Stimulated activated naive CD4-positive, alpha-beta T cell treated with Interleukin-2 at 50 U/mL for 16 hours (primary cell): ENCODE measurements at places on chromosomes 13 and 19.

DNA sequence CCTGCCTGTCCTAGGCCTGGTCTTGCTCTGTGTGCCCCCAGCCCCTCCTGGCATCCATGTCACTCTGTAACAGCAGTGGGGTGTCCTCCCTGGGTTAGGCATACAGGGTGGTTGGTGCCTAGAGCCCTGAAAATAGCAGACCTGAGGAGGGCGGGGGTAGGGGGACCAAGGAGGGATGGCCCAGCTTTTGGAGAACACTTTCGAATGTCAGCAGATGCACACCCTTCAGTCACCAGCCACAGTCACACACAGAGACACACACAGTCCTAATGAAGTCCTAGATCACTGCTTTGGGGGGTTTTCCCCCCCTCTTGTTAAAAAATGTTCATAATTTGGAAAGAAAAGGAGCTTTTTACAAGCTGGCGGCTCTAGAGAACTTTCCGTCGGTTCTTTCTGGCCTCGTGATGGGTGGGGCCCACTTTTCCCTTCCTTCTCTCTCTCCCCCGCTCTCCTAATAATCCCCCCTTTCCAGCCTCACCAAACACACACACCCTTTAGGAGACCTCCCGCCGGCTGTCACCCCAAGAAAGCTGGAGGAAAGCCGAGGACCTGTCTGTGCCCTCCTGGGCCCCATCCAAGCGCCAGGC is 47.9 kb downstream of the LYL1 start:
- no peak for DNase-seq

- DNase-seq: no peak
Observed at GRCh38 chr13:69935043-69935442, 172.6 kb upstream of the ATXN8OS start.

GRCh38 chr19:5130371-5131030 is 161.6 kb downstream of the KDM4B start:
- DNase-seq: no peak

- DNase-seq: peak; percentile 40
Observed at GRCh38 chr19:2494447-2495129, 18.7 kb downstream of the GADD45B start.

- no peak for DNase-seq
Observed at GRCh38 chr19:38412961-38413360, 10.1 kb downstream of the FAM98C start.

- no peak for DNase-seq
Observed at GRCh38 chr19:14478113-14478545, 3.0 kb upstream of the PTGER1 start.

DNA sequence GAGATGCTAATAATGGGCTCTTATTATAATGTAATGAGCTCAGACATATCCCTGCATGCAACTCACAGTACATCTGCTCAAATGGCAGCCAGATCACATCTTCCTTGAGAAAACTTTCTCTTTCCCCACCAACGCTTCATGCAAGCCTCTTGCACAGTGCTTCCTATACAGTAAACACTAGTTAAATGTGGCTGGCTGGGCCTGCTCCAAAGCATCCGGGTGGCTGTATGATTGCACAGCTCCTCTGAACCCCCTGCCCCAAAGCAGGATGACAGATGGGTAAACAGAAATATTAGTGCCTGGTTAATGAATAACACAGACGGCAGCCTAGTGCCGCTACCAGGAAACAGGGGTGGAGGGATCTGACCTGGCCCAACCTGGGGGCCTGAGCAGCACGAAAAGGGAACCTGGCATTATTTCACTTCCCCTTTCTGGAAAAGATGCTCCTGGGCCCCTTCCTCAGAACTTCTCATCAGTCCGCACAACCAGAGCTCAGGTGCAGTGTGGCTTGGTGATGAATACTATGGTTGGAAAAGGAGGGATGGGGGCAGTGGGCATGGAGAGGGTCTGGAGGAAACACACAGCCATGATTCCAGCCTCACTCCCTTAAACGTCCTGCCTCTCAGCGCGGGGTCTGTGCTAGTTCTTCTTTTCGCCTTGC is 10.8 kb downstream of the FFAR2 start:
- DNase-seq: no peak

- DNase-seq: no peak
Observed at GRCh38 chr19:19436137-19436691, 30.7 kb downstream of the GATAD2A start.

DNA sequence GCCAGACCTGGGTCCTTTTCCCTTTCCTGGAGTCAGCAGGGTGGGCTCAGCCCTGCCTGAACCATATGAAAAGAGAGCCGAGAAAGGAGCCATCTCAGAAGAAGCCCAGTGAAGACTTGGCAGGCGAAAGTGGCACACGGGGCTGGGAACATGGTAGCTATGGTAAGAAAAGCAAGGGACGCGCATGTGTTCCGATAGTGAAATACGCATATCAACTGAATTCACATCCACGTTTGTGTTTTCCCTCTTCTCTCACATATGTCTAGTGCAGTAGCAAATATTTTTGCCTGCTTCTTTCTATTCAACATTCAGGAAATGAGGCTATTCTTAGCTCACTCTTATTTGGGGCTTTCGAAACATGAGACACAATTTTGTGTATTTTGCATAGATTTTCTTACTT is 54.1 kb upstream of the PEG3 start:
- DNase-seq: no peak

GRCh38 chr13:31119526-31119925 is 42.2 kb downstream of the HSPH1 start:
- no peak for DNase-seq

DNA sequence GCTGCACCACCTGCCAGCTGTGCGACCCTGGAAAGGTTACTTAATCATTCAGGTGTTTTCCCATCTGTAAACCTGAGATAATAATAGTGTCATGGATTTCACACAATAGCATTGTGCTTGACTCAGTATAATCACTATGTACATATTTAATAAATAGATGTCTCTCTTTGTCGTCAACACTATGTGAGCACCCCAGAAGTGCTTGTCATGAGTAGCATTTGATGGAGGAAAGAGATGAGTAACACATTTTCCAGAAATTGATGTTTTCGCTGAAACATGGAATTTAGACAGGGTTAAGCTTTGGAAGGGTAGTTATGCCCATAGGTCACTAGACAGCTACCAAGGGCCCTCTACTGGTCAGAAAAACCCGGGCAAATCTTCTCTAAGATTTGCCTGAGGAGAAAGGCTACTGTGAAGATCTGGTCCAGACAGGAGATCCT is 9.5 kb upstream of the MBNL2 start:
- no peak for DNase-seq

DNA sequence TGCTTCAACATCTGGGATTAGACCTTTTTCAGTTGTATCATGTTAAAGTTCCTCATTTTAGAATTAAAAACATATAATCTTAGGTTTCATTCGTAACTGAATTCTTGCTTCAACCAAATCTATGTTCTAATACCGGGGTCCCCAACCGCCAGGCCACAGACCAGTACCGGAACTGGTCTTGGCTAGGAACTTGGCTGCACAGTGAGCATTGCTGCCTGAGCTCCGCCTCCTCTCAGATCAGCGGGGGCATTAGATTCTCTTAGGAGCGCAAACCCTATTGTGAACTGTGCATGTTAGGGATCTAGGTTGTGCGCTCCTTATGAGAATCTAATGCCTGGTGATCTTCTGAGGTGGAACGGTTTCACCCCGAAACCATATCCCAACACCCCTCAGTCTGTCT is 19.2 kb downstream of the ITM2B start:
- no peak for DNase-seq

DNA sequence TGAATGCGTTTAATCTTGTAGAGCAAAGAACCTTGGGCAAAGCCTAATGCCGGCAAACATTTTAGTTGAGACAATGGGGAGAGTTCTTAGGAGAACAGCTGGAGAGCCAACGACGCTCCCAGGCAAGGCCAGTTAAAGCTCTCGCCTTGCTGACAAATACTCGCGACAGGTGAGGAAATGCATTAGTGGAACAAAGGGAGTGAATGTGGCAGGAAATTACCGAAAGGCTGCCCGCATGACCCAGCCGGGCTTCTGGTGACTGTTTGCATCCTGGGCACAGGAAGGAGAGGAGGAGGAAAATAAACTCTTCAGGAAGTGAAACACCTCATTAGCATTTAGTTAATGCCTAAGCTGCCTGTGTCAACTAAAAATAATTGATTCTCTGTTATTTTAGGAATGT is 74.6 kb downstream of the SHISA2 start:
- no peak for DNase-seq

- DNase-seq: no peak
Observed at GRCh38 chr19:46953955-46954501, 65.6 kb upstream of the NPAS1 start.

GRCh38 chr13:101453784-101454201 is 1.3 kb downstream of the ITGBL1 start:
- DNase-seq: no peak
